ENCODE measurements at places on chromosomes 3 and 15. TPM values are rescaled to one million over a fixed set of nuclear protein-coding genes. Genes with fewer than 3 reads are reported as not detected.

DNA sequence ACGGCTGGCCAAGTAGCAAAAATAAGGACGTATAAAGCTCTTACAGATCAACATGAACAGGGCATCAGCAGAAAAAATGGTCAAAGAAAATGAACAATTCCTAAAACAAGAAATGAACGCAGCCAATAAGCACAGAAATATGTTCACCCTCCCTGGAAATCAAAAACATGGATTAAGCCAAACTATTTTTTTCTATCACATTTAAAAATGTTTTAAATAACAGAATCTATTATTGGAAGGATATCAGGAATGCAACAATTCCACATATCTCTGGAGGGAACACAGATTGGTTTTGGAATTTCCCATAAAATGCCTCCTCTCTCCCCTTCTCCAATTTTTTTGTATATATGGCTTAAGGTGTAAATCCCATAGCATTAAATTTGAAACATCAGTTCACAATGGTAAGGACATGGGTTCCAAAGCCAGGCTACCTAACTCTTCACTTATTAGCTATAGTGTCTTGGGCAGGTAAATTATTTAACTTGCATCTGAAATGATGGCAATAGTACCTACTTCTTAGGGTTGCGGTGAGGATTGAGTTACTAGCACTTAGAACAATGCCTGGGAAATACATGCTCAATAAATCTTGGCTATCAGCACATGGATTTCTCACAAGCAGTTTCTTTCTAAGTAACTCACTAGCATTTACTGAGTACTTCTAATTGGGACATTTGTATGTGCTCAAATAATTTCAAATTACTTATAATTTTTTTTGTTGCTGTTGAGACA, 10.1 kb downstream of the UACA start:
- no peak for DNase-seq
- no peak overlapping the region for H3K27ac ChIP-seq
- no peaks in the 10 kb centered on the region for H3K27me3 ChIP-seq
- H3K36me3 ChIP-seq, result no peaks in the 10 kb centered on the region

DNA sequence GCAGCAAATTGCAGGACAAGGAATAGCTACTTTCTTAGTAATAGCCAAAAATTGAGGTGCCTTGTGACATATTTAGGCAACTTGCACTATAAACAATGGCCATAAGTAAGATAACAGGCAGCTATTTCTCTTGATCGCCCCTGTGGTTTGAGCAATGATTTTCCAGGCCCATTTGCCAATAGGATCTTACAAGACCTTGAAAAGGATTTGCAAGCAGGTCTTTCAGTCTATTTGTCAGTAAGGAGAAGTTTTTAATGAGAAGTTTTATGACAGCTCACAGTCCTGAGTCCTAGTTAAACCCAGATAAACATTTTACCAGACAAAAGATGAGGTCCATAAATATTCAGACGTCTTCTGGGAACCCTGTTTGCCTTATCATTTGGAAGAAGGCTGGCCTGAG, 645.5 kb downstream of the RBMS3 start:
- no peaks in the 10 kb centered on the region for H3K4me1 ChIP-seq
- H3K27ac ChIP-seq, result no peak overlapping the region
- H3K27me3 ChIP-seq, result no peaks in the 10 kb centered on the region
- DNase-seq, result no peak
- H3K4me3 ChIP-seq, result no peak overlapping the region

DNA sequence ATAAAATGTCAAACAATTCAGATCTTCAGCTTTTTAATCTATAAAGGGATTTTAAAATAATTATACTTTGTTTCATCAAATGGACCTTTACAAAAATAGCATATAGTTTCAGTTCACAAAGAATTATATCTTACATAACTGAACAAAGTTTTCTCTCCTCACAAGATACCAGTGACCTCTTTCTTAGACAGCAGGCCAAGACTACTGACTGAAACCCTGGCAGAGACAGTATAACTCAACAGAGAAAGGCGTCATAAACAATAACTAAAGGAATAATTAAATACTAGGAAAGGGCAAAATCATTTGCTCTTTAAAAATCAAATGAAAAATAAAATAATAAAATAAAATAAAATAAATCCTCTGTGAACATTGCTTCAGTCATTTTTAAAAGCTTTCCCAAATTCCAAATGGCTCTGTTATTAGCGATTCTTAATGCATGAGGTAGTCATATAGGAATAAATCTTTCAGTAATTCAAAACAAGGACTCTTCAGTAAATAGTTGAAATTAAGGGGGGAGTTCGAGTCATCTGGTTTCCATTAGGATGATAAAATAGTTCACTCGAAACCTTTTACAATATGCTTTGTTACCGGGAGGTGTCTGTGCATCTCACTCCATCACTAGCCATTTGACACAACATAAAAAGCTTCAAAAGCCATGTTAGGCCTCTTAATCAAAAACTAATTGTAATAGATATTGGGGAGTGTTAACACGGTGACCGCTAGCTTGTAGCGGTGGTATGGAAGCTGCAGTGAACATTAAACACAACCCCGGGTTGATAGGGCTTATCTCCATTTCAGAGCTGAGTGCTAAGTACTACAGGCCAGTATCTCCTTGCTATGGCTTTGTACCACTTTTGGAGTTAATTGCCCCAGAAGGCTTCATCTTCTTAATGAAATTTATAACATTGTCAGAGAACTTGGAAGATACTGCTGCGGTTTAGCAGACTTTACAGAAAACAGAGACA, 142.9 kb upstream of the NR2F2 start:
- no peak for DNase-seq
- H3K27me3 ChIP-seq, result no peaks in the 10 kb centered on the region
- no peaks in the 10 kb centered on the region for H3K4me1 ChIP-seq
- H3K36me3 ChIP-seq, result no peaks in the 10 kb centered on the region
- H3K27ac ChIP-seq, result no peak overlapping the region
- no peak overlapping the region for H3K4me3 ChIP-seq

DNA sequence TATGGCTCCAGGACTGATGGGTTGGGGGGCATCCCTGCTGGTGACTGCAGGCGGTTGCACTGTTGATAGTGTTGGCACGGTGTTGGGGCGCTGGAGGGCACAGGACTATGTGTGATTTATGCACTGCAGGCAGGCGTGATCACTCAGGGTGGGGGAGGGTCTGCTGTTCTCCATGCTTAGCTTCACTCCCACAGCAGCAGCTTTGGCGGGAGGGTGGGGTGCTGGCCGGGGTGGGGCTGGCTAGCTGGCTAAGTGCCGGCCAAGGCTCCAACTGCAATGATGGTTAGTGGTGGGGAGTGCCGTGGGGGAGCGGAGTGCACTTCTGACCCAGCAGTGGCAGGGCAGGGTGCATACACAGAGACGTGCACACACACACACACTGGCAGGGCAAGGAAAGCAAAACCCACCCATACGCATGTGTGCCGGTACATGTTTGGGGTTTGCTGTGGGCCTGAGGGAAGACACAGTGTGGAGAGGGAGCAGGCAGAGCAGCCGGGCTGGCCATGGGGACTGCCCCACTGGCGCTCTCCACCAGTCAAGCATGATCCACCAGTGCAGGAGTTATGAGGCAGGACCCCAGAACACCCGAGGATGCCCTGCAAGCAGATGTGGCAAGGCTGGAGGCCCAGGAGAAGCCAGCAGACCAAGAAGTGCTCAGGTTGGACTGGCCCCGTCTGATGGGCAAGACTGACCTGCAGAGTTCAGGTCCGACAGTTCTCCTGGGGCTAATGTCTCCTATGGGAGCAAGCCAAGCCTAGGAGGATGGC, 16.5 kb upstream of the FGF7 start:
- H3K36me3 ChIP-seq, result no peaks in the 10 kb centered on the region
- H3K27ac ChIP-seq, result no peak overlapping the region
- no peak overlapping the region for H3K4me3 ChIP-seq
- H3K4me1 ChIP-seq, result no peaks in the 10 kb centered on the region

DNA sequence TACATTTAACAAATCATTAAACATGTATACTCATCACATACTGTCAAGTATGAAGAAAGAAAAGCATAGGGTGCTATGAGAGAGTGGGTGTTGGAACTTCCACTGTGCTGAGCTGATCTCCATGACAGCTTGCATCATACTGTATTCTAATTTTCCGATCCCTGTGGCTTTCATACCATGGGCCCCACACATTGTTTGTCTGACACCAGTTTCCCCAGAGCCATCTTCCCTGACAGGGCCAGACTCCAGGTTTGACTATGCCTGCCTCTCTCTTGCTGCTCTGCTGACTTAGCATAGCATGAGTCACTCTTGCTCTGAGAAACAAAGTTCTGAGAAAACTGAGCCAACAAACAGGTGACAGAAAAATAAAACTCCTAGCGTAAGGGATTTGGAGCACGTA, 37.0 kb upstream of the CASR start:
- H3K27ac ChIP-seq, result no peak overlapping the region
- no peaks in the 10 kb centered on the region for H3K4me1 ChIP-seq
- H3K36me3 ChIP-seq, result no peaks in the 10 kb centered on the region
- H3K27me3 ChIP-seq, result no peaks in the 10 kb centered on the region

DNA sequence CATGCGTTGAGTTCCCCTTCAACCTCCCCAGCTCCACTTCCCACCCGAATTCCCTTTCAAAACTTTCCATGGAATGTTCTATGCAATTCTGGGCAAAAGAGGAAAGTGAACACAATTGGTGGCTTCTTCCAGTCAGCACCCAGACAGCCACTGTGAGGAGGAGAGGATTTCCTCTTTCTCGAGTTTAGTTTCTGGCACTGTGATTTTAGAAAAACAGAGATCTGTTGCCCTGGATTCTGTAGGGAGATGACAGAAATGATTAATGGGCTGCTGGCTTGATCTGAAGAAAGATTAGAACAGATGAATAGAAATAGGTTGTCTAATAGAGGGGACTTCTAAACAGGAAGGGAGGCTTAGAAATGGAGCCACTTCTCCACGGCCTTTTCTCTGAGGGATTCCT, 172.0 kb downstream of the MCTP2 start:
- no peak overlapping the region for H3K4me3 ChIP-seq
- no peaks in the 10 kb centered on the region for H3K27me3 ChIP-seq
- no peak overlapping the region for H3K27ac ChIP-seq
- DNase-seq, result no peak
- no peaks in the 10 kb centered on the region for H3K36me3 ChIP-seq

DNA sequence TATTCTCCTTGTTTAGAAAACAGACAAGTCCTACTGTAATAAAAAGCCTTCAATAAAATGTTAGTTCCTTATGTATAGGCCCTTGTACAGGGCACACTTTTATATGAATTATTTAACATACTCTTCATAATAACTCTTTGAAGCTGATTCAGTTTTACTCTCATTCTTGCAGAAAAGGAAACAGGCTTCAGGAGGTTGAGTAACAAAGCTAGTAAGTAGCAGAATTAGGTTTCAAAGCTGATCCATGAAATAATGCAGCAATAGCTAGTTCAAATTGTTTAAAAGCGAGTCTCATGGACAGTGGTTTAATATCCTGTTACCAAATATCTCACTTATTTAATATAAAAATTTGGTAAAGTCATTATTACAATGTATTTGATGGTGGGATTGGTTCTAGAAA, 25.0 kb downstream of the TCF12 start:
- H3K4me3 ChIP-seq, result no peak overlapping the region
- no peaks in the 10 kb centered on the region for H3K36me3 ChIP-seq
- peaks cover 3% of the 10 kb centered on the region for H3K4me1 ChIP-seq

- H3K27ac ChIP-seq, result no peak overlapping the region
- H3K27me3 ChIP-seq, result no peaks in the 10 kb centered on the region
- DNase-seq, result no peak
- no peak overlapping the region for H3K4me3 ChIP-seq
- no peaks in the 10 kb centered on the region for H3K4me1 ChIP-seq
- no peaks in the 10 kb centered on the region for H3K36me3 ChIP-seq
Measured at GRCh38 chr3:160980740-160981139, 124.4 kb downstream of the B3GALNT1 start.

DNA sequence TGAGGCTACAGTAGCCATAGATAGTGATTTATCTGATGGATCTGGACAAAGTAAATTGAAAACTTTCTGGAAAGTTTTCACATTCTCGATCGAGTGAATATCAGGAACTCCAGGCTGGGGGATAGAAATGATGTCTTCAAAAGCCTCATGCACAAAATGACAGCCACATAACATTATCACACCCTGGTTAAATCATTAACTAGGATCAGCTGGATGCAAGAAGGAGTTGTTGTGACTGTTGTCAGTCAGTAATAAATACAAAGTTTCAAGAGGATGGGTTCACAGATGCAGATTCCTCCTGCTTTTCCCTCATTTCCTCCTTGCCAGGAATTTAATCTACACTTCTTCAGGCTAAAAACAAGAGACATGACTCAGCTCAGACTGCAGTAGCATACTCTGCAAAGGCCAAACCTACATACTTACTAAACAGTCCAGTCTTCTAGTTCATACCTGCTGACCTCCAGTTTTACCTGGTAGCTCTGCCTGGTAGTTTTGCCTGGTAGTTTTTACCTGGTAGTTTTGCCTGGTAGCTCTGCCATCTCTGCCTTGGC, 40.9 kb downstream of the C2CD4A start:
- no peaks in the 10 kb centered on the region for H3K36me3 ChIP-seq
- H3K4me1 ChIP-seq, result peaks cover 14% of the 10 kb centered on the region
- no peak overlapping the region for H3K27ac ChIP-seq
- no peak for DNase-seq
- no peaks in the 10 kb centered on the region for H3K27me3 ChIP-seq
- H3K4me3 ChIP-seq, result no peak overlapping the region

- no peaks in the 10 kb centered on the region for H3K27me3 ChIP-seq
- H3K27ac ChIP-seq, result no peak overlapping the region
- H3K4me1 ChIP-seq, result no peaks in the 10 kb centered on the region
- DNase-seq, result no peak
- no peaks in the 10 kb centered on the region for H3K36me3 ChIP-seq
- H3K4me3 ChIP-seq, result no peak overlapping the region
Measured at GRCh38 chr3:187522293-187522692, 147.9 kb downstream of the SST start.

DNA sequence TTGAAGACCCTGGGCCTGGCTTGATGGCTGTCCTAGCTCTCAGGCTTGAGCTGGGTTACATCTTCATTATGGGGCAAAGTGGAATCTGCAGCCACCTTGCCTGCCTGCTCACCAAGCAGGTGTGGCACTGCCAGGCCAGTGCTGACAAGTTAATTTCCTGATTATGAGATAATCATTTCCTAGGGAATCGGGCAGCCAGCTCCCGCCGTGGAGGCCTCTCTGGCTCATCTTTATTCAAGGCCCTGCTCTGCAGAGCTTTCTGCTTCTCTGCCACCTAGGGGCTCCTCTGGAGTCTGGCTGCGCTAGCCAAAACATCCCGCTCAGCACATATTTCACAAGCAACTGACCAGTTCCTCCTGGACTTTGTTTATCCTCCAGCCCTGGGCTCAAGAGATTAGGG, 9.9 kb downstream of the LOXL1 start:
- H3K36me3 ChIP-seq, result no peaks in the 10 kb centered on the region
- no peak overlapping the region for H3K27ac ChIP-seq
- no peak overlapping the region for H3K4me3 ChIP-seq

DNA sequence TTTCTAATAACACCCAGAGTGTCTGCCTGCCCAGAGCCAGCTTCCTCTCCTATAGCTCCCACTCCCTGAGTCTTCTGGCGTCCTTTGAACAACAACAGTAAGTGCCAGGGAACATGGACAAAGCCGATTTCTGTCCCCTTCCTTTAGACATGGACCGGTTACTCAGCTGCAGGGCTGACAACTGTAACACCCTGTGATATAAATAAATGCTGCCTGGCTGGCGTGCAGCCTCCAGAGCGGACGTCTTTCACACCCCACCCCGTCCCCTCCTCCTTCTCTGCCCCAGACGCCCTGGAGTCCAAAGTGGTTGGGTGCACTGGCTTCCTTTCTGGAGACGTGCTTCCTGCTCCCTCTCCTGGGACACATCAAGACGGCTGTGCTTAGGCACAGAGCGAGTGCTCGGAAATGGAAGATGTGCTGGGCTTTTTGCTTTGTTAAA, 281.9 kb upstream of the LRRFIP2 start:
- peaks cover 70% of the 10 kb centered on the region for H3K4me1 ChIP-seq
- H3K4me3 ChIP-seq, result no peak overlapping the region
- no peaks in the 10 kb centered on the region for H3K27me3 ChIP-seq
- DNase-seq, result peak; percentile 81
- H3K27ac ChIP-seq, result peak overlapping the region; percentile 67

Gene STRC
- 1.2 TPM for total RNA-seq

Gene GPR149
- not detected for total RNA-seq

Gene IQCF2
- total RNA-seq, result not detected
